Osteocyte (in vitro differentiated cells): ENCODE measurements at places on chromosomes 13 and 19.
A peak's percentile ranks its signal among the peaks of the same experiment; 100 is the strongest.

DNA sequence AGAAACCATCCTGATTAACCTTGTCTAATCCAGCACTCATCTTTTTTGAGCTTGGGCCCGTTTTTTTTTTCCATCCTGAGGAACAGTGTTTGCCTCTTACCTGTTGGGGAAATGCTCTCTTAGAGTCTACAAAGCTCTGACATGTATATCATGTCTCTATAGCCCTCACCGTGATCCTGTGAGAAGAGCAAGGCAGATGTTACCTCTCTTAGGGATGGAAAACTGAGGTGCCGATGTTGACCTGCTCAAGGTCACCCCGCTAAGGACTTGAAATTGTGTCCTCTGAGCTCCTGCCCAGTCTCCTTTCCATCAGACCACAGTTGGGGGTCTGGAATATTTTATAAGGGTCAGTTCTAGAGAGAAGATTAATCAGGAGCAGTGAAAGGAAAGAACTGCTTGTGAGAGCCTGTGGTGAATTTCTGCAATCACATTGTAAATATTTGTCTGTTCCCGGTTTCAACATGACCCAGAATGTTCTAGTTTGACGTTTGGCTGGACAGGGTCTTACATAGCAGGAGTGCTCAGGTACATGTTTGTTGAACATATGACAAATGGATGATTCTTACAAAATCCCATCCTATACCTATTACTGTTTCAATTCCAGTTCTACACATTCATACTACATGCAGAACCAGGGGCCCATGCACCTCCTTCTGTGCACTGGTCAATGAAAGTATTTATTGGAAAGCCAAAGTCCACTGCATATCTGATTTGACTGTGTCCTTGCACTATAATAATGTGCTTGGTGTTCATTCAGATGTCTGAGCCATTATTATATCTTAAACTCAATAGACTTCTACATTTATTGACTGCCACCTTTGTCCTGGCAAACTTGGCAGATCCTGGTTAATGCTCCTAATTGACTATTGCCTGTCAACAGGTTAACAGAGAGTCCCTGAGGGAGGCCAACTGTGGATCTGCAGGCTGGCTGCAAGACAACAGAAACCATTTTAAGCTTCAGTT, 12.1 kb downstream of the SLC25A15 start:
- peak; percentile 10 for DNase-seq

DNA sequence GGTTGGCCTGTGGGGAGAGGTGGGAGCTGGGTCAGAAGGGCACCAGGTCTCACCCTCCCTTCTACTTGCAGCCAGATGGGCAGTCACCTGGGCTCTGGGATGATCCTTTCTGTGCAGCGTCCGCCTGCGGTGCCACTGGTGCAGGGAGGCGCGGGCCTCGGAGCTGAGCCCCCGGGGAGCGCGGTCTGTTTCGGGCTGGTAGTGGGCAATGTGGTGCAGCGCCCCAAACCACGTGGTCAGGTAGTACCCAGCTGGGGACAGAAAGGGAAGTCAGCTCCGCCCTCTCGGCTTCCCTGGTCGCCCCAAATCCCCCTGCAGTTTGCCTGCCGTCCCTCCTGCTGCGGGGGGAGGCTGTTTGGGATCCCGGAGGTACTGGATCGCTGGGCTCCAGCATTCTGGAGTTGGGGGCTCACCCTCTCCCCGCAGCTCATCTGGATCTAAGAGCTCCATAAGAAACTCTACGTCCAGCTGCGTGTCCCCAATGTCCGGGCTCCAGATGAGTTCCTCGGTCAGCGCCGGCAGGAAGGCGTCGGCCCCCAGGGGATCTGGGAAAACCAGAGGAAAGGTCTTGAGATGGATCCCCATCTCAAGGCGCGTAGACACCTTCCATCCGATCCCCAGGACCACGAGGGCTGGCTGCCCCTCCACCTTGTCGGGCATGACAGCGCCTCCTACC, 8.8 kb downstream of the RINL start:
- no peak for DNase-seq

DNA sequence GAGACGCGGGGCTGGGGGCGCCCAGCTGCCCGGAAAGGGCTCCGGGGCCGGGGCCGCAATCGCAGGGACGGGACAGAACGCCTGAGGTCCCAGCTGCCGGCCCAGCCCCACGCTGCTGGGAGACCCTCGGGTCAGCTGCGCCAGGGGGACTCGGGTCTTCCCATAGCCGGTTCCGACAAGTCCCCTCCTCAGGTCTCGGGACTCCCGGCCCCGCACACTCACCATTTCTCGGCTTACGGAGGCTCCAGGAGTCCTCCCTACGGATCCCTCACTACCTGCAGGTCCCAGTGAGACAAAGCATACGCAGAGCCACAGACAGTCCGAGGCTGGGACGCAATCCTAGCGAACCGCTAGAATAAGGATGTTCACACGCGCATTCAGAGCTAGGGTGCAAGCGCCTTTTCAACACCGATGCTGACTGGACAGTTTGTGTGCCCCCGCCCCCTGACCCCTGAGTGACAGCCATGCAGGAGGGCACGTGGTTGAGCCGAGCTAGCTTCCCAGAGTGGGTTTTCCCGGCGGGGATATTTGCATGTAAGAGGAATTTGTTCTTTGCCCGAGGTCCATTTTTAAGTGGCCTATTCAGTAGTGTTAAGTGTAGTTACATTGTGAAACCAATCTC, 13.6 kb downstream of the ZNF490 start:
- peak; percentile 81 for DNase-seq

- DNase-seq: no peak
Observed at GRCh38 chr19:8261881-8262280, 46.3 kb downstream of the CD320 start.

- DNase-seq: no peak
Observed at GRCh38 chr13:24654741-24655140, 25.5 kb upstream of the ATP12A start.
